ENCODE measurements at places on chromosomes 5 and 9. TPM values are rescaled to one million over a fixed set of nuclear protein-coding genes. Genes with fewer than 3 reads are reported as not detected.

F12 gene
- 1.00 TPM for total RNA-seq

TSLP gene
- not detected for total RNA-seq

PCDHGB3 gene
- 1.7 TPM for total RNA-seq

RASGRF2 gene
- 8.2 TPM for total RNA-seq

IL33 gene
- total RNA-seq, result 13.8 TPM

ETF1 gene
- 103 TPM for total RNA-seq

HSPB3 gene
- not detected for total RNA-seq

MTAP gene
- 51.2 TPM for total RNA-seq

FAM200C gene
- total RNA-seq, result 2.6 TPM

MOB3B gene
- total RNA-seq, result not detected

PCDHGA3 gene
- 1.2 TPM for total RNA-seq

PLPPR1 gene
- not detected for total RNA-seq

AGGF1 gene
- total RNA-seq, result 16.1 TPM

FAM221B gene
- total RNA-seq, result not detected

ZNF883 gene
- total RNA-seq, result not detected

DMRT2 gene
- total RNA-seq, result not detected

ANKRD31 gene
- not detected for total RNA-seq

TXNDC8 gene
- total RNA-seq, result not detected

LTC4S gene
- total RNA-seq, result 0.95 TPM

REEP2 gene
- total RNA-seq, result 4.4 TPM

SRD5A1 gene
- total RNA-seq, result 12.4 TPM

HACD4 gene
- 1.4 TPM for total RNA-seq

UBE2B gene
- 110 TPM for total RNA-seq

C5orf58 gene
- not detected for total RNA-seq

ROPN1L gene
- total RNA-seq, result 0.60 TPM

PCDHB2 gene
- 0.23 TPM for total RNA-seq

NKD2 gene
- not detected for total RNA-seq

PKD2L2 gene
- total RNA-seq, result not detected

SHOC1 gene
- not detected for total RNA-seq

KCNN2 gene
- 1.3 TPM for total RNA-seq

PGM5 gene
- 1.9 TPM for total RNA-seq

ADAMTS12 gene
- 0.88 TPM for total RNA-seq

RAB3C gene
- not detected for total RNA-seq

PDZD2 gene
- 3.4 TPM for total RNA-seq

CCL27 gene
- total RNA-seq, result not detected

CBY3 gene
- not detected for total RNA-seq

PPP2R2B gene
- not detected for total RNA-seq

PCDHAC1 gene
- not detected for total RNA-seq

ITK gene
- total RNA-seq, result not detected

NUTM2G gene
- total RNA-seq, result not detected

EXOSC2 gene
- total RNA-seq, result 46.4 TPM

ARHGEF39 gene
- total RNA-seq, result 6.5 TPM

TEK gene
- 38.9 TPM for total RNA-seq

ELL2 gene
- total RNA-seq, result 39.8 TPM

PCDHGA6 gene
- 2.9 TPM for total RNA-seq

ALDH1B1 gene
- total RNA-seq, result 20.5 TPM

DNAJC21 gene
- total RNA-seq, result 49.2 TPM

LRRC19 gene
- not detected for total RNA-seq

IL4 gene
- not detected for total RNA-seq

ZBTB26 gene
- total RNA-seq, result 5.0 TPM

KCNIP1 gene
- total RNA-seq, result not detected

PCDHGB5 gene
- total RNA-seq, result 14.4 TPM

DND1 gene
- 1.1 TPM for total RNA-seq

RPP25L gene
- total RNA-seq, result 15.1 TPM

IL7R gene
- total RNA-seq, result 1.2 TPM

NDUFS4 gene
- 76.2 TPM for total RNA-seq

DNAH5 gene
- 1.7 TPM for total RNA-seq
